Fibroblast of villous mesenchyme (primary cell): ENCODE measurements at places on chromosomes 5 and 9. TPM values are rescaled to one million over a fixed set of nuclear protein-coding genes. Genes with fewer than 3 reads are reported as not detected.

Gene SVEP1
- 39.6 and 81.2 TPM in 2 replicates for total RNA-seq

Gene DMGDH
- total RNA-seq = 4.5 and 6.9 TPM in 2 replicates

Gene ZNF169
- 3.9 and 4.7 TPM in 2 replicates for total RNA-seq

Gene TRIM36
- 0.97 and 2.2 TPM in 2 replicates for total RNA-seq

Gene SLC36A3
- total RNA-seq = not detected in 2 replicates

Gene NXNL2
- 7.7 and 11.2 TPM in 2 replicates for total RNA-seq

Gene KIF27
- 2.9 and 3.9 TPM in 2 replicates for total RNA-seq

Gene HDAC3
- total RNA-seq = 49.0 and 53.5 TPM in 2 replicates

Gene RANBP3L
- 0.32 and 1.3 TPM in 2 replicates for total RNA-seq

Gene GM2A
- total RNA-seq = 18.7 and 28.1 TPM in 2 replicates

Gene LPAR1
- 54.4 and 108 TPM in 2 replicates for total RNA-seq

Gene PCA3
- total RNA-seq = under 0.01 TPM in 1 of 2 replicates, not detected in the other

Gene ASS1
- total RNA-seq = 88.3 and 230 TPM in 2 replicates

Gene SLC6A18
- not detected in 2 replicates for total RNA-seq

Gene SPINK5
- under 0.01 TPM in 1 of 2 replicates, not detected in the other for total RNA-seq

Gene TPPP
- under 0.01 TPM in 2 replicates for total RNA-seq

Gene SOWAHA
- under 0.01 TPM in 2 replicates for total RNA-seq

Gene QRFP
- not detected in 2 replicates for total RNA-seq

Gene PLPPR1
- not detected in 2 replicates for total RNA-seq

Gene BAAT
- under 0.01 TPM in 1 of 2 replicates, not detected in the other for total RNA-seq

Gene AJM1
- 0.86 and 1.3 TPM in 2 replicates for total RNA-seq

Gene ETF1
- 126 and 160 TPM in 2 replicates for total RNA-seq

Gene EQTN
- not detected in 2 replicates for total RNA-seq

Gene PPP2R2B
- total RNA-seq = under 0.01 and 2.2 TPM in 2 replicates

Gene SPIN1
- 130 and 165 TPM in 2 replicates for total RNA-seq

Gene CARD6
- total RNA-seq = 8.7 and 11.7 TPM in 2 replicates

Gene C1QTNF3
- total RNA-seq = 0.86 and 1.9 TPM in 2 replicates

Gene FRMPD1
- under 0.01 TPM in 1 of 2 replicates, not detected in the other for total RNA-seq

Gene TXNDC8
- not detected in 2 replicates for total RNA-seq

Gene FANCG
- 22.5 and 23.7 TPM in 2 replicates for total RNA-seq

Gene PAXX
- 9.9 and 18.0 TPM in 2 replicates for total RNA-seq

Gene PCDHGA3
- total RNA-seq = 3.2 and 4.3 TPM in 2 replicates

Gene RLN2
- 0.43 TPM in 1 of 2 replicates, not detected in the other for total RNA-seq

Gene SOX30
- total RNA-seq = under 0.01 TPM in 1 of 2 replicates, not detected in the other

Gene PPP1R26
- total RNA-seq = 10.3 and 11.7 TPM in 2 replicates
